Aorta (tissue), 5 donors: ENCODE measurements at places on chromosomes 4 and X. TPM values are rescaled to one million over a fixed set of nuclear protein-coding genes. Genes with fewer than 3 reads are reported as not detected.
A peak's percentile ranks its signal among the peaks of the same experiment; 100 is the strongest.

SPANXA1 gene
- total RNA-seq = not detected

DNA sequence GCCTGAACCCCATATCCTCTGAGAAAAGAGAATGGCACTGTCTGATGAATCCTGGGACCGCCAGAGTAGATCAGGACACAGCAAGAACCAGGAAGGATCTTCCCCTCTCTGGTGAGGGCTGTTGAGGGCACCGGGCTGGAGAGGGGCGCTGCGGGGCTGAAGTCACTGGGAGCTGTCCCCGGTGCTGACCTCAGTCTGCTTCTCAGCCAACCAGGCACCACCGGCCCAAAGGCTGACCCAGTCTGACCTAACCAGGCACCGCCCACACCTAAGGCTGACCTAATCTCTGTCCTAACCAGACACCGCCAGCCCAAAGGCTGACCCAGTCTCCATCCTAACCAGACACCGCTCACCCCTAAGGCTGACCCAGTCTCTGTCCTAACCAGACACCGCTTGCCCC, 82.8 kb downstream of the CPZ start:
- H3K27ac ChIP-seq = no peak overlapping the region
- no peaks in the 10 kb centered on the region for H3K36me3 ChIP-seq

TECRL gene
- total RNA-seq = not detected

DNA sequence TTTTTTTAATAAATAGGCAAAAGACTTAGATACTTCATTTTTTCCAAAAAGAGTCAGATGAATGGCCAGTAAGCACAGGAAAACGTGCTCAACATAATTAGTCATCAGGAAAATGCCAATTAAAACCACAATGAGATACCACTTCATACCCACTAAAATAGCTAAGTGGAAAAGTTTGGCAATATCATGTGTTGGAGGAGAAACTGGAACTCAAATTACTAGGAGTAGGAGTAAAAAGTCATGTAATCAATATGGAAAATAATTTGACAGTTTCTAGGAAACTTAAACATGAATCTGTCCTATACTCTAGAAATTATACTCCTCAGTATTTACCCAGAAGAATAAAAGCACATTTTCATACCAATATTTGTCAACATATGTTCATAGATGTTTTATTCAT, 449.8 kb downstream of the INPP4B start:
- H3K27ac ChIP-seq = no peak overlapping the region

BBS7 gene
- total RNA-seq = 17.5 TPM

NSUN7 gene
- total RNA-seq = 16.3 TPM

DNA sequence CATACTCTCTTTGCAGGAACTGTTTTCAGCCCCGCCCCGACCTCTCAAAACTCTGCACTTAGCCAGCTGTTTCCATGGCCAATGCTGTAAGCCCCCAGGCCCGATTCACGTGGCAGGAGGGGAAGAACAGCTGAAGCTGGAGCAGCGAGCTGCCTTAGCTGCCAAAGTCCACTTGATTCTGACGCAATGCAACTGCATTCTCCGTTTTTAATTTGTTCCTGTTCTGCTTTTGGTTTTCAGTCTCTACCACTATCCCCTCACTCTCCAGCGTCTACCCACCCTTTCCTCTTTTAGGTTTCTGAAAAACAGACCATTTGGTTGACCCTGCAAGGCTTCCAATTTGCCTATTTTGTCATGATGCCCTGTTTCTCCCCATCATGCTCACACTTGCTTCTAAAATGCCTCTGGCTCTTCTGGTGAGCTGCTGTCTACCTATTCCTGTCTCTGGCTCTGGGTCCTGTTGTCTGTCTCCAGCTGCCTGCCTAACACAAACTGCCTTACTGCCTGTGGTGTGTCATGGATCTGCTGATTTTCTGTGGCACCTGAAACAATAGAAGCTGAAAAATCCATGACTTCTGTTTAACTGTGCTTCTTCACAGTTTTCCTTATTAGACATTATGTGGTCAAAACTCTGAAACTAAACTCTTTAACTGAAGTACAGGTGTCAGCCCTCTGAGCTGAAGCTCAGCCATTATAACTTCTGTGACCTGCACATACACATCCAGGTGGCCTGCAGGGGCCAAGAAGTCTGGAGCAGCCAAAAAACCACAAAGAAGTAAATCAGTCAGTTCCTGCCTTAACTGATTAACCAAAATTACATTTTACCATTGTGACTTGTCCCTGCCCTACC, 160.5 kb upstream of the AGTR2 start:
- no peak overlapping the region for H3K4me3 ChIP-seq
- peak; percentile 54 for DNase-seq
- H3K27ac ChIP-seq = no peak overlapping the region
- H3K27me3 ChIP-seq = no peaks in the 10 kb centered on the region
- no peaks in the 10 kb centered on the region for H3K4me1 ChIP-seq

- H3K27me3 ChIP-seq = no peaks in the 10 kb centered on the region
- no peaks in the 10 kb centered on the region for H3K36me3 ChIP-seq
- H3K4me3 ChIP-seq = no peak overlapping the region
- H3K27ac ChIP-seq = no peak overlapping the region
- no peak for DNase-seq
Observed at GRCh38 chr4:141065872-141066271, 67.4 kb downstream of the RNF150 start.

DNA sequence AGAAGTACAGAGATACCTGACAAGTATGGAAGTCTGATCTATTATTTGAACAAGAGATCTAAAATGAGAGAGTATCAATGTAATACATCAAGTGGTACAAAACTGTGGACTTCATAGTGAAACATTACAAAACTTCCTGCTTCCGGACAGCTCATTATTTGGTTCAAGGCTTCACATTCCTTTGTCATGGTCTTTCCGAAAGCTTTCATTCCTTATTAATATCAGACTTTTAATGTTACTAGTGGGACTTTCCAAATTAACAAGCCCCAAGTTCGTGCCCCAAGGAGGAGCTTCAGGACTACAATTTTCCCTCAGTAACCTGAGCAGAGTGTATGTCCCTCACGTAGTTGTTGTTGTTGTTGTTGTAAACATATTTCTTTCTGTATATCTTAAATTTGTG, 1.2 kb downstream of the CHIC2 start:
- H3K4me1 ChIP-seq = no peaks in the 10 kb centered on the region
- peak overlapping the region; percentile 85 for H3K4me3 ChIP-seq
- H3K36me3 ChIP-seq = no peaks in the 10 kb centered on the region
- DNase-seq = no peak
